ENCODE measurements at places on chromosomes 2 and 18.

DNA sequence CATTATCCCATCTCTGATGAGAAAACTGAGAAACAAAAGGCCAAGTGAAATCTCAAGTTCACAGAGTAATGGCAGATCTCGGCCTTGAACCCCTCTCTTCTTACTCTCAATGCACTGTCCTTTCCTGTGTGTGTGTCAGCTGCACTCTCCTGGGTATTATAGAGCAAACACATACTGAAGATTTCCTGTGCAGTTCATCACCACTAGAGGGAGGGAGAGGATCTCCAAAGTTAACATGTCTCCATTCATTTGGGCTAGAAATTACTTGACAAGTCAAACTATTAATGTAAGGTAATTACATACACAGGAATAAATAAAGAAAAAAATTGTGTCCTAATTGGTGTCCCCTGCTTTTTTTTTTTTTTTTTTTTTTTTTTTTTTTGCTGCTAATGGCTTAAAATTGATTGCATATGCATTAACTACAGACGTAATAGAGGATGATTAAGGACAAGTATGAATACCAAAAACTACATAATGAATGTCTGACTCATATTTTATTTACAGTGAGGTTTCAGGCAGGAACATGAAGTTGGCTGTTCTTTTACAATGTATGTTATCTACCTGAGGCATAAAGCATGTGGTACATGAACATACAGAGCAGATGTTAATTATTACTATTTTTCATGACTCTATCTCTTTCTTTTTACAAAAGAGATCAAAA, 269.2 kb downstream of the NYAP2 start:
- DNase-seq: peak; percentile 77

- peak; percentile 10 for DNase-seq
Measured at GRCh38 chr2:150162241-150162942, 325.1 kb downstream of the RND3 start.

- DNase-seq: no peak
Measured at GRCh38 chr2:150675807-150676206, 188.3 kb upstream of the RND3 start.

DNA sequence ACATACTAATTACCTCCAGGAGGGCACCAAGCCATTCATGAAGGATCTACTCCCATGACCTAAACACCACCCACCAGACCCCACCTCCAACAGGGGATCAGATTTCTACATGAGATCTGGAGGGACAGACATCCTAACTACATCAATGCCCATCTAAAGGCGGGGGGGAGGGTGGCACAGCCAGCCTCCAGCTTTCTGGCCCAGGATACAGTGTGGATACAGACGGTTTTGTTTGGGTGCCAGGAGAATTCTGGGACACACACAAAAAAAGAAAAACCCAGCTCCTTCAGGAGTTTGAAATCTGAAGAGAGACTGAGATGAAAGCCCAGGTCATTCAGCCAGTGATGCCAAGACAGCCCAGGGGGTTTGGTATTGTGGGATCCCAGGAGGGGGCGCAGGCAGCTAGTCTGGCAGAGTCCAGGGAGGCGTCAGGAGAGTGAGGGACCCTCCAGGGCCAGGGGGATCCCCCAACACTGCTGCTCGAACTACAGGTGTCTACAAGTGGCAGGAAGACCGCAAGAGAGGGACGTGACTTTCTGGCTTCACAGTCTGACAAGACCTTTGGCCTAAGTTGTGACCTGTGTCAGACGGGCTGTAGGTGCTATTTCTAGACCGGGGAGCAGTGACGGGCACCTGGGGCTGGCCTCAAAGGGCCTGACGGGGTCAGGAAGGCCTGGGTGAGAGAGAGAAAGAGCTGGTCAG, 62.1 kb downstream of the NDUFA10 start:
- no peak for DNase-seq

DNA sequence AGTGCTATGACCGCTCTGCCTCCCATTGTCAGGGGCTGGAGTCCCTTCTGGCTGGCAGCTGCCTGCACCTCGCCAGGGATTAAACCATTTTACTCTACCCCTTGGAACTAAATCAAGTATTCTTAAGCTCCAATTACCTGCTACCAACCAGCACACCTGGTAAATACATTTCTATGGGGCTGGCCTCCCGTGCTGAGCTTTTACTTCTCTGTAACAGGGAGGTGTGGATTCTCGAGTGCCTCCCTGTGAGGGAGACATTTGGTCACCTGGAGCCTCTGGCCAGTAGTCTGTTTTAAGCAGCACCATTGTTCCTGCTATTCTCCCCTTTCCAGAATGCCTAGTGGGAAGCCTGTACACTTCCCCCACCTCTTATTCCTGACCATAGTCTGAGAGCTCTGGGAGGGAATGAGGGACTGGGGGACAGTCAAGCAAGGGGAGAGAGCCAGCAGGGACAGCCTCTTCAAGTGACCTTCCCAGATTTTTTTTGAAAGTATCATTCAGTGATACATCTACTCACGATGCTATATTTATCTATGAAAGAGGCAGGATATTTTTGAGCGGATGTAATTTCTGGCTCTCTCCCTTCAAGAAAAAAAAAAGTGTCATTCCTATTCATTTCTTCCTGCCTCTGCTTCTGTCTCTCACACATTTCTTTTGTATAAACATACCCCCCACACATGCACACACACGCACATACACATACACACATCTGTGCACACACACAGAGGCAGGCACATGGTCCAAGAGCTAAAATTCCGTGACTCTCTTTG, 112.8 kb downstream of the CAPN13 start:
- DNase-seq: no peak

DNA sequence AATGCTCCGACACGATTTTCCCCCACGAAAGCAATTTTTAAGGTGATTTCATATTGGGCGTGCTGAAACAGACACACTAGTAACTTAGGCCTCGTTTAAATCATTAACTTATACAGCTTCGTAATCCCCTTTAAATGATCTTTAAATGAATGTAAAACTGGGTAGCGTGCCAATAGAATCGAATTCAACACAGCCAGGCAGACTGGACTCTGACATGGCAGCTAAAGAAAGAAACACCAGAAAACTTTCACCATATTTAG, 2.4 kb upstream of the ID2 start:
- DNase-seq: no peak

DNA sequence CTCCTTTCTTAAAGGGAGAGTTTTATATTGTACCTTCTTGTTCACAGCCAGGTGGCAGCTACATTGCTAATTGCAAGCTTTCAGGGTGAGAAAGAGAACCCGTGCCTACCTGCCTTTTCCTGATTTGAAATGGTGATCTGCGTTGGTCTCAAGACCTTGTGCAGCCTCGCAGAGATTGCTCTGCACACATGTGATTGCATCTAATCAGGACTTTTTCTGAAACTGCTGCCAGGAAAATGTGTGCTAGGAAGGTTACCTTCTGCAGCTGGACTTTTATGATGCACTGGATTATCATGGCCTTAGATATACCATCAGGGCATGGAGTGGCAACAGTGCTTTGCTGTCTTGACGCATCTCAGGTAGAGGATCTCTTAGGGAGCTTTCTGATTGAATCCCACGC, 45.1 kb downstream of the AGAP1 start:
- DNase-seq: no peak

DNA sequence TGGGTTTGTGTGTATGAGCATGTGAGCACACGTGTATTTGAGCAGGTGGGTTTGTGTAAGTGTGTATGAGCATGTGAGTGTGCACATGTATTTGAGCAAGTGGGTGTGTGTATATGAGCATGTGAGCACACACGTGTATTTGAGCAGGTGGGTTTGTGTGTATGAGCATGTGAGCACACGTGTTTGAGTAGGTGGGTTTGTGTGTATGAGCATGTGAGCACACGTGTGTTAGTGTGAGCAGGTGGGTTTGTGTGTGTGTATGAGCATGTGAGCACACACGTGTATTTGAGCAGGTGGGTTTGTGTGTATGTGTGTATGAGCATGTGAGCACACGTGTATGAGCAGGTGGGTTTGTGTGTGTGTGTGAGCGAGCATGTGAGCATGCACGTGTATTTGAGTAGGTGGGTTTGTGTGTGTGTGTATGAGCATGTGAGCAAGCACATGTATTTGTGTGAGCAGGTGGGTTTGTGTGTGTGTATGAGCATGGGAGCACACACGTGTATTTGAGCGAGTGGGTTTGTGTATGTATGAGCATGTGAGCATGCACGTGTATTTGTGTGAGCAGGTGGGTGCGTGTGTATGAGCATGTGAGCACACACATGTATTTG, 169.7 kb downstream of the TWIST2 start:
- DNase-seq: no peak

Data from NCI-H748 treated with DMSO at 0.1 percent for 48 hours (cell line).